ENCODE measurements at places on chromosomes 16 and 17.

GRCh38 chr17:14873540-14873939 is 391.6 kb downstream of the PMP22 start:
- no peak for DNase-seq

DNA sequence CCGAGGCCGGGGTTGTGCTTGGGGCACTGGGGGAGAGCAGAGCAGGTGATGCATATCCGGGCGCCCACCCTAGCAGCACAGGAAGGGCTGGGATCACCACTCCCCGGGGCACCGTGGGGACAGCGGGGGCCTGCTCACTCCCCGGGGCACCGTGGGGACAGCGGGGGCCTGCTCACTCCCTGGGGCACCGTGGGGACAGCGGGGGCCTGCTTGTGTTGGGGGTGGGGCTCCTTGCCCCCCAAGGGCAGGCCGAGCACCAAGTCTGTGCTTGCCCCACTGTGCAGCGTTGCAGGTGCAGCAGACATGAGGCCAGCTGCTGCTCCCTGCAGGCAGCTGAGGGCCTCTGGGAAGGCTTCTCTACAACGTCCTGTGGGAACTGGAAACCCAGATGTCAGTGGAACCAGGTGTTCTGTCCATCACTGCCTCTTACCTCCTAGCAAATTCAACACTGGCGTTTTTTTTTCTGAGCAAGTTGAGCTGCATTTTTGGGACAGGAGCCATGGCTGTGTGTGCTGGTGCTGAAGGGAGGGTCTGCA is 25.0 kb upstream of the ZNF750 start:
- no peak for DNase-seq

DNA sequence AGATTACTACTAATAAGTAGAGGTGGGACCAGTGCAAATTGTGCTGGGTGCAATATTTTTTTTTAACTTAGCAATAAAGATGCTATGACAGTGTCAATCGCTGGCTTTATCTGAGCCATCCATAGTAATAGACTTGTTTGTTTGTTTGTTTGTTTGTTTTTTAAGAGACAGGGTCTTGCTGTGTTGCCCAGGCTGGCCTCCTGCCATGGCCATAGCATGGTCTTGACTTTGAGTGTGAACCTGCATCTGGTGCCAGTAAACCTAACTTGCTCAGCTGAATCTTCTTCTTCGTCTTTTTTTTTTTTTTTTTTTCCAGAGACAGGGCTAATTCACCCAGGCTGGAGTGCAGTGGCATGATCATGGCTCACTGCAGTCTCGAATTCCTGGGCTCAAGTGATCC is 46.6 kb downstream of the ZNRF1 start:
- no peak for DNase-seq

DNA sequence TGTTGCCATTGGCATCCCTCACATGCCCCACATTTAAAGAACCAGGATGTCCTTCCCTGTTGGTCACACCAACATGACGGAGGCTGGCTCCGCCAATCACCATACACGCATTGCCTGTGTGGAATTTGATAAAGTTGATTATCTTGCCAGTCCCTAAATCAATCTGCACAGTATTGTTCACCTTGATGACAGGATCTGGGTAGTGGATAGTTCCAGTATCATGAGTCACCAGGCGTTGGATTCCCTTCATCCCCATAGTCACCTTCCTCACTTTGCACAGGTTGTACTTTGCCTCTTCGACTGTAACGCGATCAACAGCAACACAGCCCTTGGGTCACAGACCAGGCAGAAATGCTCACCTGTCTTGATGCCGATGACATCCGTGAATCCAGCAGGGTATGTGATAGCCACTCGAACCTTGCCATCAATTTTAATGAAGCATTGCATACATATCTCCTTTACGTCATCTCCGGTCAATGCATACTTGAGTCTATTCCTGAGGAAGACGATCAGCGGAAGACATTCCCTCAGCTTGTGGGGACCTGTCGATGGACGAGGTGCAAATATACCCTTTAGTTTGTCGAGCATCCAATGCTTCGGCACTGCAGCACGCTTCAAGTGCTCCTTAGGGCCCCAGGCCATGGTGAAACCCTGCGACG is 14.2 kb downstream of the CTRB2 start:
- DNase-seq = no peak

DNA sequence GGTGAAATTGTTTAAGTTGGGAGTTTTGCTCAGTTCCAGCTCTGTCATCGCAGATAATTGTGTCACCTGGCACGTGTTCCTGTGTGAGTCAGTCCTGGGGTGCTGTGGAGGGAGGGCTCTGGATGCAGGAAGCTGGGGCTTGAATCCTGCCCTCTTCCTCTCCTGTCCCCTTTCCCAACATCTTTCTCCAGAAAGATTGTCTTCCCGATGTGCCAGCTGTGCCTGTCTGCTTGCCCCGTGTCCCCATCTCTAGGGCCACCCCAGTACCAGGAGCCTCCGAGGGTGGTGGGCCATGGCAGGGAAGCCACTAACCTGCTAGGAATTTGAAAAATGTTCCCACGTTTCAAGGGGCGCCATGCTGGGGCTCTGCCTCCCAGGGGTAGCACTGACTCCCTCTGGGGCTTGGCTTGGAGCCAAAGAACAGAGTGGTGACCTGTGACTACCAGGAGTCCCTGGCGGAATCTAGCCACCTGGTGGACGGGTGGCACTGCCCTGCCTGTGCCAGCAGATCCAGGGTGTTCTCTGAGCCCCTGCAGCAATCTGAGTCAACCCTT is 198.1 kb downstream of the ENGASE start:
- DNase-seq = no peak

- DNase-seq = no peak
Measured at GRCh38 chr17:39196808-39197291, 619 bp downstream of the CACNB1 start.

DNA sequence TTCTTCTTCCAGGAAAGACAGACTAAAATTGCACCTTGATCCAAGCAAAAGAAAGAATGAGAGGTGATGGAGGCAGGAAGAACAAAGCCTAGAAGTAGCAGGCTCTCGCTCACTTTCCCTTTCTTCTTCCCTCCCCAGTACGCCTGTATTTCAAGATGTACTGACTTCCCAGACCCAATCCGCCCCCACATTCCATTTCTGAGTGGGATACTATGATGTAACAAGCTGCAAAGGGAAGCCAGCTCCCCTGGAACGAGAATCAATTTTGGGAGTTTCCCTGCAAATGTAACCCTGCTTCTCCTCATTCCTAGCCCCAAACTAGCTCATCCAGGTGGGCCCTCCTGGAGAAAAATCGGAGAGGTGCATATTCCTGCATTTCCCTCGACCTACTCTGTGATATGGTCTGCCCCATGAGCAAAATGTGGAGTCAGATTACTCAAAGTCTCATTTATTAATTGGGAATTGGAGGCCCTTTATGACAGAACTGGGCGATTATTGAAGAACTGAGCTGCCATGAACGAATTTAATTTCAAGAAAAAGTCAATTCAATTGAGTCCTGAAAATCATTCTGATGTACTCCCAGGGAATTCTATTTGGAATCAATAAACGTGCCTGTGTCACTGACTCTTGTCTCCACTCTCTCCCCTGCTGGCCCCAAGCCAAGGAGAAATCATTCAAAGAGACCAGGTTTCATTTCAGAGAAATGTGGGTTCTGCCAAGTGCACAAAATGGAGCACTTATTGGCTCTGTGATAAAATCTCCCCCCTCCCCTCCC is 398.9 kb downstream of the SHISA9 start:
- DNase-seq = no peak

DNA sequence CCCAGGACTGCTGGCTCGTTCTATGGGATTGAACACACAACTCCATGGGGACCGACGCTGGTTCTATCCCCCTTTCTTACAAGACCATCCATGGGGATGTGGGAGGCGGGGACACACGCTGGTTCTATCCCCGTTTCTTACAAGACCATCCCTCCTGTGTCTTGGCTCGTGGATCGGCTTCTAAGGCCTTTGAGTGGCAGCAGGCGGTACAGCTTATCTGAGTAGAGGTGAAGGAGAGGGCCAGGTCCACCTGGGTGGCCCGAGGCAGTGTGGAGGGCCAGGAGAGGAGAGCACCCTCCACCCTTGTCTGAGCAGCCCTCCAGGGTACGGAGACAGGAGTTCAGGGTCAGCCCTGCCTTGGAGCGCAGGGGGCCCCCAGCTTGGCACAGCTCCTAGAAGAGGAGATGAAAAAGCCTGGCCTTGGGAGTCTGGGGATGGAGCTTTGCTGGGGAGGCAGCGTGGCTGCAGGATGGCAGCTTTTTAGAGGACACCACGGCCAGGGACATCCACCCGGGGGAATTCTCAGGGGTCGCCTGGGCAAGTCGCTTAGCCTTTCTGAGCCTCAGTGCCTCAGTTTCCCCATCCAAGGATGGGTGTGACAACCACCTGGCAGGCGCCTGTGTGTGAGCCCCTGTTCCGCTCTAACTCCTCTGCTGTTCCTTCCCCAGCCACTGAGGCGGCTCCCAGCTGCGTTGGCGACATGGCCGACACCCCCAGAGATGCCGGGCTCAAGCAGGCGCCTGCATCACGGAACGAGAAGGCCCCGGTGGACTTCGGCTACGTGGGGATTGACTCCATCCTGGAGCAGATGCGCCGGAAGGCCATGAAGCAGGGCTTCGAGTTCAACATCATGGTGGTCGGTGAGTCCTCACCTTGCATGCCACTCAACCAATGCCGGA is 341.0 kb downstream of the SEC14L1 start:
- DNase-seq = no peak

- no peak for DNase-seq
Measured at GRCh38 chr17:81400996-81401722, 5.9 kb downstream of the BAHCC1 start.

- no peak for DNase-seq
Measured at GRCh38 chr17:6508519-6509030, 47.8 kb downstream of the PITPNM3 start.

All from stimulated activated CD8-positive, alpha-beta memory T cell treated with anti-CD3 and anti-CD28 coated beads, Interleukin-2, amount 100 ng/mL, for 1 hour (primary cell).